IPS DF 6.9 (cell line): ENCODE measurements at places on chromosomes 4 and X.

- no peak overlapping the region for H3K4me3 ChIP-seq
- no peak overlapping the region for H3K27ac ChIP-seq
- no peaks in the 10 kb centered on the region for H3K27me3 ChIP-seq
- no peaks in the 10 kb centered on the region for H3K36me3 ChIP-seq
- no peaks in the 10 kb centered on the region for H3K4me1 ChIP-seq
- no peak for DNase-seq
Measured at GRCh38 chr4:13092702-13093101, 391.4 kb downstream of the RAB28 start.

DNA sequence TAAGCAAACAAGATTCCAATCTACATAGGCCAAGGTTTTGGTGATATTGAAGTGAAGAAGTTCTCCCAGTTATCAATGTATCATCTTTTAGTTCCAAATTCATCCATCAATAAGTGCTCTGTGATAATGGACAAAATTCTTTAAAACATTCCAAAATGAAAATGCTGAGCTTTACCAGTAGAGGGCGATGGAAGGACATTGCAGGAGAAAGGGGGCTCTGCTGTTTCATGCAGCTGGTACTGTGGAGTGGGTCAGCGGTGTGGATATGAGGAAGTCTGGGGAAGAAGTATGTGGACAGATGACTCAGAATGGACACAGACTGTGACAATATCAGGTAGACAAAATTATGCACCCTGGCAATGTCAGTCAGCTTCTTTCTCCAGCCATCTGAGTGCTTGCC lies 46.6 kb upstream of the HS6ST2 start:
- H3K36me3 ChIP-seq, result no peaks in the 10 kb centered on the region
- H3K27ac ChIP-seq, result no peak overlapping the region
- no peaks in the 10 kb centered on the region for H3K27me3 ChIP-seq
- H3K4me3 ChIP-seq, result no peak overlapping the region
- H3K4me1 ChIP-seq, result no peaks in the 10 kb centered on the region

- no peak overlapping the region for H3K27ac ChIP-seq
- no peaks in the 10 kb centered on the region for H3K27me3 ChIP-seq
- no peak overlapping the region for H3K4me3 ChIP-seq
- no peaks in the 10 kb centered on the region for H3K36me3 ChIP-seq
- no peak for DNase-seq
Measured at GRCh38 chrX:24410514-24411189, 50.2 kb downstream of the SUPT20HL1 start.

DNA sequence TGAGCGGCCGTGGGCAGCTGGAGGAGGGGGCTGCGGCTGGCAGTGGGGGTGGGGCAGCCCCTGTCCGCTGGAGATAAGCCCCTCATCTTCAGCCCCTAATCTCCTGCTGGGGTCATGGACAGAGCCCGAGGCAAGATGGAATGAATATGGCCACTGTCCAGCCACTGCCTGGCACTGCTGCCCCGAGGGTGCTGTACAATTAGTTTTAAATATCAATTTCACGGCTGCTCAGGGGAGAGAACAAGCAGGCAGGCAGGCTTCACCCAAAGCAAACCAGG lies 64.1 kb upstream of the NKX1-1 start:
- no peaks in the 10 kb centered on the region for H3K36me3 ChIP-seq
- no peak for DNase-seq

DNA sequence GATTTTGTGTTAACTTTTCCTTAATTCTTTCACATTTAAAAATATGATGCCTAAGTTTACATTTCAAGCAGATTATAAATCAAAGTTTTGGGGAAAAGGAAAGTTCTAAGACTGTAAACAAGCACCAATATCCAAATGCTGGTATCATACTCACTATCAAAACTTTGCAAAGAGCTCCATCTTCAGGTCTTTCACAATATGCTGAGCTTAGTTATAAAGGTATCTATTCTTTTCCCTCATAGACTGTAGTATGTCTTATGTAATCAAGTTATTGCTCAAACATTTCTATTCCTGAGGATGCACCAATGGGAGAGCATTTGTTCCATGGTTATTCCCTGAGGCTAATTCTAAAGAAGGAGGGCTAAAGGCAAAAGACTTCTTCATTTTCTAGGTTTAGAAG lies 207.9 kb upstream of the FAM241A start:
- H3K36me3 ChIP-seq, result no peaks in the 10 kb centered on the region
- H3K27me3 ChIP-seq, result no peaks in the 10 kb centered on the region
- DNase-seq, result no peak
- H3K27ac ChIP-seq, result no peak overlapping the region

DNA sequence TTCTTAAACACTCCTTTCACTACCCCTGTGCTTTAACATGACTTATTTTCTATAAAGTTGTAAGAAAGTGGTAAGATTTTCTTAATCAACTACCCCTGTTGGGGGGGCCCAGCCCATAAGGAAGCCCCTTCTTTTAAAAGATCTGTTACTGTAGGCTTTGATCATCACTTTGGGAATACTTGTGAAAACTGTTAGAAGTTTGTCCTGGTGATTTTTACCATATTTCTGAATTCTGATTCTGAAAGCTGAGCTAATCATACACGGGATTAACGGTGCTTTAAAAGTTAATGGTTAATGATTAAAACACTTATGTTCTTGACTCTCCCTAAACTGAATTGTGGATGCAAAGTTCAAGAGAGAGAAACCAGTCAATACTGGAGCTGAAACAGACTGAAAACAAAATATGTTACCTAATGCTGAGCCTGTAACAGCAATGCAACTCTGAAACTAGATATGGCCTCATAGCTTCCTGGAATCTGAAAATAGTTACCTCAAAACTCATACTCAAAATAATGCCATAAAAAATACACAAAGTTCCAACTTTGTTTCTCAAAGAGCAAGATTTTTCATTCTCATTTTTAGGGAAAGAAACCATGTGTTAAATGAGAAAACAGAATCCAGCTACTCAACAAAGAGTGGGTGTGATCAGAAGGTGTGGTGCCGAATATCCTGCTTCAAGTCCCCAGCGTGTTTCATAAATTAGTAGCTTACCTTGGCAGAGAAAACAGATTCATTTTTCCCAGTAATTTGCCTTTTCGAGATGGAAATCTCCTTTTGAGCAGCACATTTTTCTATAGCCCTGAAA lies 31.6 kb downstream of the ADH7 start:
- no peaks in the 10 kb centered on the region for H3K4me1 ChIP-seq
- H3K36me3 ChIP-seq, result no peaks in the 10 kb centered on the region
- H3K27ac ChIP-seq, result no peak overlapping the region
- no peaks in the 10 kb centered on the region for H3K27me3 ChIP-seq
- no peak for DNase-seq

DNA sequence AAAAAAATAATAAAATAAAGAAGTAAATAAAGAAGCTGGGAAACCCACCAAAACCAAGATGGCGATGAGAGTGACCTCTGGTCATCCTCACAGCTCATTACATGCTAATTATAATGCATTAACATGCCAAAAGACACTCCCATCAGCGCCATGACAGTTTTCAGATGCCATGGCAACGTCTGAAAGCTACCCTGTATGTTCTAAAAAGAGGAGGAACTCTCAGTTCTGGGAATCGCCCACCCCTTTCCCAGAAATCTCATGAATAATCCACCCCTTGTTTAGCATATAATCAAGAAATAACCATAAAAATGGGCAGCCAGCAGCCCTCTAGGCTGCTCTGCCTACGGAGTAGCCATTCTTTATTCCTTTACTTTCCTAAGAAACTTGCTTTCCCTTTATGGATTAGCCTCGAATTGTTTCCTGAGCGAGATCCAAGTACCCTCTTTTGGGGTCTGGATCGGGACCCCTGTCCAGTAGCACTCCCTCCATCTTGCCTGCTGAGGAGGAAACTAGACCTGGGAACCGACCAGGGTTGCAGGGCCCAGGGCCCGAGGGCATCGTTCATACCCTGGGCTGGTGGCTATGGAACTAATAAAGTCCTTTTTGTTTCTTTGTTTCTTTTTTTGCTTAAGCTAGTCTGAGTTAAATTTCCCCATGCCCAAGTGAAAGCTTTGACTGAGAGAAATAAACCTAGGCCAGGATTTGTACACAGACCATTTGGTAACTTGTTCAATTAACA lies 30.9 kb downstream of the HTT-AS start:
- no peaks in the 10 kb centered on the region for H3K4me1 ChIP-seq
- no peaks in the 10 kb centered on the region for H3K36me3 ChIP-seq
- no peaks in the 10 kb centered on the region for H3K27me3 ChIP-seq
- no peak overlapping the region for H3K4me3 ChIP-seq
- DNase-seq, result no peak

- H3K4me3 ChIP-seq, result no peak overlapping the region
- H3K4me1 ChIP-seq, result no peaks in the 10 kb centered on the region
- no peak overlapping the region for H3K27ac ChIP-seq
- no peak for DNase-seq
Measured at GRCh38 chr4:38703635-38704034, 39.6 kb downstream of the KLF3 start.

GRCh38 chr4:52265781-52266525 lies 214.8 kb downstream of the SPATA18 start:
- no peaks in the 10 kb centered on the region for H3K27me3 ChIP-seq
- no peaks in the 10 kb centered on the region for H3K36me3 ChIP-seq
- H3K4me1 ChIP-seq, result no peaks in the 10 kb centered on the region
- no peak overlapping the region for H3K27ac ChIP-seq
- no peak overlapping the region for H3K4me3 ChIP-seq
- no peak for DNase-seq
